Hepatic stellate cell (primary cell): ENCODE measurements at places on chromosomes 3 and 15.

GRCh38 chr3:65830948-65831732, 207.6 kb downstream of the MAGI1 start:
- DNase-seq = no peak

GRCh38 chr3:168956076-168956475, 707.4 kb downstream of the MECOM start:
- no peak for DNase-seq

DNA sequence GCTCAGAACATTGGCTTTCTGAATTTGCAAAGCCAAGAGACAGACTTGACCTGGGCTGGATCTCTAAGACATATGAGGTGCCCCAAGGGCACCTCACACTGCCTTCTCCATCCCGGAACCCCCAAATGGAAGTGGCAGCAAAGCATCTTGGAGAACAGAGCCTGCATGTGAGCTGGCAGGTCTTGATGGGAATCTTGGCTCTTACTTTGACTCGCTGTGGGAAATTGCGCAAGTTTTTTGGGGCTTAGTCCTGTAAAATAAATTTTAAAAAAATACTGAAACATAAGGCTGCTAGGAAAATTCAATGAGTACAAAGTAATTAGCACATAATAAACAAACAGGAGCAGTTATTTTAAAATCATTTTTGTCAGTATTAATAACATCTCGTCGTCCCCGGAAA, 13.7 kb upstream of the SEC22A start:
- no peak for DNase-seq

DNA sequence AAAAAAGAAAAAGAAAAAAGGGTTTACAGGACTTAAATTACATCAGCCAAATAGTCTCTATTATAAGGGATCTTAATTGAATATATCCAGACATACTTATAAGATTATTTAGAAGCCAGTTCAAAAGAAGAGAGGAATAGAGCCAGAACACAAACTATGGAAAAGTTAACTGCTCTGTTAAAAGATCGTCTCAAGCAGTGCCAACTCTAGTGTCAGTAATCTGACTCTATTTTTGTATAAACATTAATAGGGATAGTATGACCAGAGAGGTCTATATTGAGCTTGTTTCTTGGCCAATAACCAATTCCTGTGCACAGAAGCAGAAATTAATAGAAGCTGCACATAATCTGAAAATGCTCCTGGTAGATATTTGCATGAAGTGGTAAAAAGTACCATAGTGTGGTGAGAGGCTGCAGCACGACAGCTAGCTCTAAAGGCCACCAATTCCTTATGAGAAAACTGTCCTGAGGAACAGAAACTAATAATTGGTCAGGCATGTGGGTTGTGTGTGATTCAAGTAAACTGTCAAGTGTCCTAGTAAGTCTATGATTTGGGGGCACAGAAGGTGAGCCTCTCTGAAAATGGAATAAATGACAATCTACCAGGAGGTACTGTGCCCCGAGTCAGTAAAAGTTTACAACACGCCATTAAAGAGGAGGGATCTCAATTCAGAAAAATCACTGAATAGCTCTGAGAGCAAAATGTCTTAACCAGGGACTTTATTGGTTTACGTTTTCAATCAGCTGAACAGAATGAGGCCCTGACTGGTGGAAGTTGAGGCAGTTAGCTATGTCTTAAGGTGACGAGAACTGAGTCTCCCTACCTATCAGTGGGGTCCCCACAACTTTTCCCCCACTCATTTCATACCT, 51.5 kb upstream of the NANOGP8 start:
- no peak for DNase-seq

DNA sequence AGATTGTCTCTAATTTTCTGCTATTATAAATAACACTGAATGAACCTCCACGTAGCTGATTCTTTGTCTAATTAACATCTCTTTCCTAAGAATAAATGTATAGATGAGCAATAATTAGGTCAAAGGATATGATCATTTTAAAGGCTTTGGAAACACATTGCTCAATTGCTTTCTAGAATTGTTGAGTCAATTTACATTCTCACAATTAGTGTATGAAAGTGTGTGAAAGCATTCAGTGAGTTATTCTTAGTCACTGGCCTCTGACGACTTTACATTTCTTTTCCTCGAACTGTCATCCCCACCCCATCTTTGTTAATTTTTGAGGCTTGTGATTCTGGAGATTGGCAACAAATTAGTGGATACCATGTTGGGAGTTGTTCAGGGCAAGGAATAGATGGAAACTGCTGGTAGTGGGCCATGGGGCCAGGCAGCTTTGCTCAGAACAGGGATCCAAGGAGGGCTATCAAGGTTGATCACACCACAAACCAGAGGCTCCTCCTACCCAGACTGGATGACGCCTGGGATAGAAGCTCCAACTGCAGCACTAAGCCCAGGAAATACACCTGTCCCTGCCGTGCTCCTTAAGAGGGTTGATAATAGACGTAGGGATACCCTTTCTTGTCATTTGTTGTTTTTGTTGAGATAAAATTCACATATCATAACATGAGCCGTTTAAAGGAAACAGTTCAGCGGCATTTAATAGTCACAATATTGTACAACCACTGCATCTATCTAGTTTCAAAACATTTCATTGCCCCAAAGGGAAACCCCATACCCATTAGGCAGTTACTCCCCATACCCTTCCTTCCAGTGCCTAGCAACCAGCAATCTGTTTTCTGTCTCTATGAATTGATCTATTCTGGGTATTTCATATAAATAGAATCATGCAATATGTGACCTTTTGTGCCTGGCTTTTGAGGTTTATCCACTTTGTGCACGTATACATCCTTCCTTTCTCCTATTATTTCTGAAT, 27.9 kb downstream of the EIF1B start:
- no peak for DNase-seq

- DNase-seq = no peak
Observed at GRCh38 chr3:138578961-138579574, 15.0 kb downstream of the CEP70 start.

GRCh38 chr3:115831864-115832263, 208.6 kb downstream of the GAP43 start:
- DNase-seq = no peak

DNA sequence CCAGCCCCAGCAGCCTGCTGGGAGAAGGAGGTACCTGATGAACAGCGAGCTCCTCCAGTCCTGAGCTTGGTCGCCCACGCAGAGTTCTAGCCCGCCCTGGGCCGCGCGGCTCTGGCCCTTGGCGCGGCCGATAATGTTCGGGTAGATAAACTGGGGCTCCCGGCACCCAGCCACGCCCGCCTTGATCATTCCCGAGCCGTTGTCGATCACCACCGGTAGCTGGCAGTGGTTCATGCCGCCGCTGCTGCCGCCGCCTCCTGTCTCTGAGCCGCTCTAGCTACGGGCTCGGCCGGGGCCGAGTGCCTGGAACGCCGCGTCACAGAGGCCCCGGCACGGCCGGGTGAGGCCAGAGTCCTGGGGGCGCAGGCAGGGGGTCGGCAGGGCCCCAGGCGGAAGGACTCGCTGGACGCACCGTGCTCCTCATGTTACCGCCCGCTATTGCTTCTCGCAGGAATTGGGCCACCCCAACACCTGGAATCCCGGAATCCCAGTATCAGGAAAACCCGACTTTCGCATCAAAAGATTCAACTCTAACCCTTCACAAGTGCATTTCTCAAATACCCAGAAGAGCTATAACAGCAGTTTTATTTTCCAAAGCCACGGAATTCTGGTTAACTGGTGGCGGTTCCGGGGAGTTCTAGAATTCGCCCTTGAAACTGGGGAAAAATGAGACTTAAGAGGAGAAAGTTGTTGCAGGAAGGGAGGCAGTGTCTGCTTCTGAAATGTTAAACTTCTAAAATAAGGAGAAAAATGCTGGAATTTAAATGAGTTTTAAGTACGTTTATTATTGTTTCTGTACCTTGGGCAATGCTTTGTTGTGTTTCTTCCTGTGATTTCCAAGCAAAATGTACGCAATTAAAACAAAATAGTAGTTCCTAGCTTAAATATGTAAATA, at the start of gene ACTRT3:
Gene ACTRT3, minus strand, starts transcription at position 275 of the 895 bp plus-strand sequence. Its CDS starts 41 bp downstream, at position 234.
- peak; percentile 44 for DNase-seq

GRCh38 chr3:23950293-23950692, 5.2 kb downstream of the NR1D2 start:
- DNase-seq = no peak

GRCh38 chr3:143433787-143434378, 314.3 kb downstream of the CHST2 start:
- no peak for DNase-seq
